ENCODE measurements at places on chromosomes 7 and 10.

GRCh38 chr7:116724560-116725231 lies 52.7 kb downstream of the MET start:
- DNase-seq, result no peak

DNA sequence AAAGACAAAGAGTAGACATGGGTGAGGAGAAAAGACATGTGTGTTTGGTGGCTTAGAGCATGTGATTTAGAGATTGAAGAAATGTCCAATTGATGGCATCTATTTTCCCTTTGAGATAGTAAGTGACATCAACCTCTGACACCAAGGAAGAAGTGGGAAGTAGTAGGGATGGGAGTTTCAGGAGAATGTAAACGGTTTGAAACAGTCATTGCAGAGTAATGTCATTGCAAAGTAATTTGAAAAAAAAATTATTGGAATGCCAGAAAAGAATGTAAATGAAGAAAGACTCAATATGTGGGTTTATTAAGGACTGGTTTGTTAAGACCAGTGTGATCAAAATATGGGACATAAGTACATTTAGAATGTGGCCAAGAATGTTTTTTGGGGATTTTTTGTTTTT lies 26.6 kb downstream of the GNG11 start:
- DNase-seq, result no peak

DNA sequence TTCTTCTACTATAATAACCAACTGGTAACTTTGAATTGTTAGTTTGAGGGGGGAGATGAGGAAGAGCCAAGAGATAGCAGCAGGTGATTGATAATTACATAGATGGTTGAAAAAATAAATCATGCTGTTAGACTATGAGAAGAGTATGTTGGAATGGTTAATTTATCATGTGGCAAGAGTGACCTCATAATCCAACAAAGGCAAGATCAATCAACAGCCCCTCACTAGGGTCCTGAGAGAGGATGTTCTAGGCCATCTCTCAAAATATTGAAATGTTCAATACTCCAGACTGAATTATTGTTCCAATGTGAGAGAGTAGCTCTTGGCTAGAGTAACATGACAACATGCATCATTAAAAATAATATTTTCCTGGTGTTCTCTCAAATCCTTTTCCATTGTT lies 67.9 kb downstream of the ADD3 start:
- DNase-seq, result no peak

DNA sequence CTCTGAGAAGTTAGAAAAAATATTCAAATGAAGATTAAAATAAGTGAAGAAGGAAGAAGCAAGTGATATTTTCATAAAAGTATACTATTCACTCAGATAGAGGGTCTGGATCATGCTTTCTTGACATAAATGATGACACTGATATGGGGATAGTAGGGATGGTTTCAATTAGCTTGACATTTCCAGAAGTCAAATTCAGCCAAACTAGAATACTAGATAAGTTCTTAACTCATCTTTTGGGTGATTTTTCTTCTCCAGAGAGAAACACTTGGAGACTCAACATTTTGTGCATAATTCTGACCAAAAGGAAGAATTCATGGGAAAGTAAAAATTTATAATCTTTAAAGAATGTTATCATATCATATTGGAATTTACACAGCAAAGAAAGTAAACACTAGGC lies 152.0 kb upstream of the LRGUK start:
- DNase-seq, result no peak

DNA sequence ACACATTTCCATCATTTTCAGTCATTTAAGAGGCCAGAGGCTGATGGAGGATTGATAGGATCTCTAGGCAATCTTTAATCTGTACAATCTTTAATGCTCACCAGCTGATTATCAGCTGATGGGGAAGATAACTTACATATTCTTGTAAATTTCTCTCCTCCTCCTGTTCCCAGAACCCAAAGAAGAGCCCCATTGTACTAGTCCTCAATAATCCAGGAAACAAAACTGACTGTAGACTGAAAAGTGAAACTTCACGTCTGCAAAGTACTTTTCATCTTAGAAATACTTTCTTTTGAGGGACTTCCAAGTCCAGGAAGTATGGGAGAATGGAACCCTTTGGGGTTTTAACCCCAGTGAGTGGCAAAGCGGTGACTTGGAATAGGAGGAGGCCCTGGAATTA lies 283.3 kb downstream of the FRMD4A start:
- DNase-seq, result no peak

DNA sequence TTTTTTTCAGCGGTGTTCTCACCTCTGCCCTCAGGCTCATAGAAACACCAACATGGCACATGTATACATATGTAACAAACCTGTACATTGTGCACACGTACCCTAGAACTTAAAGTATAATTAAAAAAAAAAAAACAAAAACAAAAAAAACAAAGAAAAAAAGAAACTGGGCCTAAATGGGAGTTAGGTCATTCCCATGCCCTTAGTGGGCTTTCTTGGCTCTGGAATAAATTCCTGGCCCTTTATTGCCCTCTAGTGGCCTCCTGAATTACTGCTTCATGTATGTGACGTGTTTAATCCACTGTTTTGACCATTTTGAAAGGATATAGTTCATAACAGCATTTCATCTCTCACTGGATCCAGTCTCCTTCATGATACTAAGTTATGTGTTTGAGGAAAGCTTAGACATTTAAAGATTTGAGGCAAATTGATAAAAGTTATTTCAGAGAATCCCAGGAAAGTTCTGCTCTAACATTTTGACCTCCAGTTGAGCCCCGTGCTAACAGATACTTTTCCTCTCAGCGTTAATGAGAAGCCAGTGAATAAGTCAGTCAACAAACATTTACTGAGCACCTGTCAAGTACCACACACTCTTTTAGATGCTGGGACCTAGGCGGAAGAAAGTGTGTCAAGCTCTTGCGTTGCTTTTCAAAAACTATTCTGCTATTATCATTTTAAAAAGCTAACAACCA lies 54.7 kb upstream of the SYPL1 start:
- peak; percentile 44 for DNase-seq

DNA sequence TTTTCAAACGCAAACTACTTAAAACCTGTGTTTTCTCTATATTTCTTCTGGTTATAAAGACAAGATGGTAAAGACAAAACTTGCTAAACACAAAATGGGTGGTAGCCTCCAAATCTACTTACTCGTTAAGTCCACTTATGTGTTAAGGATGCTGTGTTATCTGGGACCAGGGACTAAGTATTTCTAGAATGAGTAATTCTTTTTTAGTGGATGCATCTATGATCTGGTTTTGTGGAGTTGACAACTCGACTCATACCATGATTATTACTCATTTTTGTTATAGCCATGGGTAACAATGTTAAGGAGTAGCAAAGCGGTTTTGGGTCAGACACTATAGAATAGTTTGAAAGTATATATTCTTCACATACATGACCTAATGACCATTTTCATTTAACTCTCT lies 239.5 kb upstream of the FOXP2 start:
- DNase-seq, result no peak

- DNase-seq, result no peak
These were observed 13.9 kb upstream of the SGPL1 start for GRCh38 chr10:70801854-70802253.

GRCh38 chr10:110408203-110408871 lies 89.4 kb upstream of the DUSP5 start:
- DNase-seq, result no peak

DNA sequence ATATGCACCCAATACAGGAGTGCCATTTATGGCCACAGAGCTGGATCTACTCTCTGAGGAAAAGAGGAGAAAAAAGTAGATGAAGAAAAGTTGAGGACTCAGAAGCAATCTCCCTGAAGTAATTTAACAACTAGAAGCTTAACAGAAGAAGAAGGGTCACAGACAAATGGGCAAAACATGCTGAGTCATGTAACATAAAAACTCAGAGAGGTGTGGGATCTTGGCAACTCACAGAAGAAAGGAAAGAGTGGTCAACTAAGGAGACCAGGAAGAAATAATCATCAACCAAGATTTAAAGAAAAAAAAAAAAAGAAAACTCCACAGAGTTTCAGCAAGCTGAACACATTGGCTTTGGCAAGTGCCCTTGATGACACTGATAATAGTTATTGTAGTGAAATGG lies 51.8 kb upstream of the BET1 start:
- DNase-seq, result no peak

DNA sequence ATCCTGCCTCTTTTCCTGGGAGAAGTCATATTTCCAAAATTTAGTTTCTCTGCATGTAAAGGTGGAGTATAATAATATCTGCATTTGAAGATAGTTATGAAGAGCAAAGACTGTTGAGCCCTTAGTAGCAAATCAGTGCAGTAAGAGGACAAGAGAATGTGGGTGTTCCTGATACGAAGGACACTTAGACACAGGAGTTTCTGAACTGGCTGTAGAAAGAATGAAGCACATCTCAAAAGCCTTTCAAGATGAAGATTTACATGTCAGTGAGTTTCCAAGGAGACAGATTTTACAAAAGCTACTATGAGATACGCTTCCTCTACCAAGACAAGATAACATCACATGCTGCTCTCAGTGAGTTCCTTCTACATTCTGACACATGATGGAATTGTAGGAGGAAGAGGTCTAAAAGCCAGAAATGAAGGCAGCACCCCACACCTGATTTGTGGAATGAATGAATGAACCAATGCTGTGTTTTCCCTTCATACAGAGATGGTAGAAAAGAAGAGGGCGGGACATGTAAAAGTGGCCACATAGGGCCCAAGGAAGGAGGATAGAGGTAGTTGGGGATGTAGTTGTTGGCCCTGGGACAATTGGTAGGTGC lies 173.6 kb upstream of the PDE1C start:
- no peak for DNase-seq

DNA sequence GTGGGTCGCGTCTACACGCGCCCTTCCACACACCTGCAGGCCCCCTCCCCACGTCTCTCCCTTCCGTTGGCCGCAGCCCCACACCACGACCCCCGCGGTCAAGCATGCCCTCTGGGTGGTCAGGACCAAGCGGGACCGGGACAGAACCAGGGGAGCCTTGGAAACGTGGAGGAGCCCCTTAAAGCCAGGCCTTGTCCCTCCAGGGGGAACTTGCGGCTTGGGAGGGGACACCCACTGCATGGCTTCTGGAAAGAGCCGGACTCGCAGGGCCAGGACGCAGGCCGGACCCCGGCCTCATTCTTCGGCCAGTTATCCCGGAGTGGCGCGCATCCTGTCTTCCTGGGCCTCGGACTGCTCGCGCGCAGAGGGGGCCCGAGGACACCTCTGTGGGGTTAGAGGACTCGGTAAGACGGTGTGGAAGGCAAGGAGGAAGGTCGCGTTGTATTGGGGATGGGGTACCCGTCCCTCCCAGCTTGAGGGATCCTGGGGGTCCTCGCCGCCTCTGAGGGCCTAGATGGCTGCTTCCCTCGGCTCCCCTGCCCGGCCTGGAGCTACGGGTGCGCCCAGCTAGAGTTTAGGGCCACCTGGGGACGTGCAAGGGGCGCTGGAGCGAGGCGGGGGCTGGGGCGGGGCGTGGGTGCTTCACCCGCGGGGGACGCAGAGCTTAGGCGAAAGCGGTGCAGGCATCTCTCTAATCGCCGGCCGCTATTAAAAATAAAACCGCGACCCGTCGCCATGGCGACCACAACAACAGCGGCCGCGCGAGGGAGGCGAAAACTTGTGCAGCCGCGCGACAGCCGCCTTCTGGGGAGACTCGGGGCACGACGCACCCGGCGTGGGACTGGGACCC lies 1.8 kb upstream of the PDGFA start:
- no peak for DNase-seq

GRCh38 chr7:96402913-96403312 lies 81.0 kb upstream of the SLC25A13 start:
- DNase-seq, result no peak

- no peak for DNase-seq
These were observed 17.3 kb downstream of the ZNF777 start for GRCh38 chr7:149443523-149443922.

All from fibroblast of skin of left biceps (primary cell).